NCI-H146 (cell line): ENCODE measurements at places on chromosomes 4 and X.

- DNase-seq: no peak
Measured at GRCh38 chrX:138748480-138748879, 37.0 kb upstream of the FGF13 start.

GRCh38 chr4:149426461-149426860 lies 389.2 kb downstream of the IQCM start:
- DNase-seq: no peak

GRCh38 chrX:63930140-63930539 lies 145.1 kb upstream of the ARHGEF9 start:
- no peak for DNase-seq

- DNase-seq: no peak
Measured at GRCh38 chr4:124907881-124908280, 195.3 kb upstream of the ANKRD50 start.

DNA sequence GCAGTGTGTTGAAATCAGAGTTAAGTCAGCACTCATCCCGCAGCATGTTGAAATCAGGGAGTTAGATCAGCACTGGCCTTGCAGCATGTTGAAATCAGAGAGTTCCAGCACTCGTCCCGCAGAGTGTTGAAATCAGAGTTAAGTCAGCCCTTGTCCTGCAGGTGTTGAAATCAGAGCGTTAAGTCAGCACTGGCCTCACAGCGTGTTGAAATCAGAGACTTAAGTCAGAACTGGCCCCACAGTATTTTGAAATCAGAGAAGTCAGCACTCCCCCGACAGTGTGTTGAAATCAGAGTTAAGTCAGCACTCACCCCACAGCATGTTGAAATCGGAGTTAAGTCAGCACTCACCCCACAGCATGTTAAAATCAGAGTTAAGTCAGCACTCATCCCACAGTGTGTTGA lies 10.9 kb upstream of the UVSSA start:
- no peak for DNase-seq

DNA sequence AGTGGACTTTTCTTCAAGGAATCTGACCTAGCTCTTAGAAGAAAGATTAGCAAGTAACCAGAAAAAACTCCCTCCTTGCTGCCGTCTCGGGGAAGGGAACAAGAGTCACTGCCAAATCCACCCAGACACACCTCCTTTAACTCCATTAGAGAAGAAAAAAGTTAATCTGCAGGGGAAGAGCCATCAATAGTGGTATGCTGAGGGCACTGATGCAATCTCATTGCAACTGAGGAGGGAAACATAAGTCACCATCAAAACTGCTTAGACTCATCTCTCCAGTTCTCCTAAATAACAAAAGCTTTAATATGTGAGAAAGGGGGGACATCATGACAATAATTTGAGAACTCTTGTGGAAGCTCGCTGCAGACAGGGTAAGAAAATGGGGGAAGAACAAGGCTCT lies 49.3 kb upstream of the MAGED4B start:
- DNase-seq: no peak
